NCI-H82 (cell line): ENCODE measurements at places on chromosomes 1 and 21.
A peak's percentile ranks its signal among the peaks of the same experiment; 100 is the strongest.

DNA sequence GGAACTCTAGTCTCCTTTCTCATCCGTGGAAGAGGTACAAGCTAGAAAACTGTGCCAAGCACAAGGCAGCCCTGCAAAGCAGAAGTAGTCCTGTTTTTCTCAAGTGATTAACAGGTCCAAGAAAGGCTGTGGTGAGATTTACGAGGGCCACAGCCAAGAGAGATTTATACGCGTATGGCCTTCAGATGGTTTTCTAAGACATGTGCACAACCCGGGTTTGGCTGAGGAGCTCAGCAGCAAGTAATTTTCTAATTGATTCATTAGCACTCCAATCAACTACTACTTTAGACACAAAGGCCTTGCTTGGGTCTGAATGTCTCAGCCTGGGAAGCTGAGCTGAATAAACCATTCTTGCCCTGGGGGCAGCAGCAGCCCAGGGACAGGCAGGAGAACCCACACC is 55.8 kb downstream of the SSBP3 start:
- DNase-seq: peak; percentile 78

DNA sequence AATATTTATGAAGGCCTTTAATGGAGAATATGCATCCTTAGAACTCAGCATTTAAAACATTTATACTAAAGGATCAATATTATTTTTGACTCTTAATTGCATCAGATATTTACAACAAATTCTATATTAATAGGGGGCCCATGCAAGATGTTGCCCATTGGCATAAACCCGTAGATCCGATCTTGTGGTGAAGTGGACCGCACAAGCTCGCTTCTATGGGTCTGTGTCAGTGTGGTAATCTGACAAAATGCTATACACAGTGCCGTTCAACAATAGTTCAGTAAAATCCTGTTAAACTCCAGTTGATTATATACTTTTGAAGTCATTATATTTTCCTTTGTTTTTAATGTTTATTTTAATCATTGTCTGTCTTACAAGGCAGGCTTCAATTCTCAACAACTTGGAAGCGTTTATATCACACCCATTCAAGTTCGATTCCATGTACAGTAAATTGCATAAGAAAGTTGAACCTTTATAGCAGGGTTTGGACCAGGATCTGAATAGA is 809.2 kb downstream of the USP25 start:
- DNase-seq: no peak

GRCh38 chr1:6870571-6870970 is 85.3 kb downstream of the CAMTA1 start:
- DNase-seq: no peak

- peak; percentile 17 for DNase-seq
These were observed 1.6 kb downstream of the BCAR3 start for GRCh38 chr1:93680076-93680419.

DNA sequence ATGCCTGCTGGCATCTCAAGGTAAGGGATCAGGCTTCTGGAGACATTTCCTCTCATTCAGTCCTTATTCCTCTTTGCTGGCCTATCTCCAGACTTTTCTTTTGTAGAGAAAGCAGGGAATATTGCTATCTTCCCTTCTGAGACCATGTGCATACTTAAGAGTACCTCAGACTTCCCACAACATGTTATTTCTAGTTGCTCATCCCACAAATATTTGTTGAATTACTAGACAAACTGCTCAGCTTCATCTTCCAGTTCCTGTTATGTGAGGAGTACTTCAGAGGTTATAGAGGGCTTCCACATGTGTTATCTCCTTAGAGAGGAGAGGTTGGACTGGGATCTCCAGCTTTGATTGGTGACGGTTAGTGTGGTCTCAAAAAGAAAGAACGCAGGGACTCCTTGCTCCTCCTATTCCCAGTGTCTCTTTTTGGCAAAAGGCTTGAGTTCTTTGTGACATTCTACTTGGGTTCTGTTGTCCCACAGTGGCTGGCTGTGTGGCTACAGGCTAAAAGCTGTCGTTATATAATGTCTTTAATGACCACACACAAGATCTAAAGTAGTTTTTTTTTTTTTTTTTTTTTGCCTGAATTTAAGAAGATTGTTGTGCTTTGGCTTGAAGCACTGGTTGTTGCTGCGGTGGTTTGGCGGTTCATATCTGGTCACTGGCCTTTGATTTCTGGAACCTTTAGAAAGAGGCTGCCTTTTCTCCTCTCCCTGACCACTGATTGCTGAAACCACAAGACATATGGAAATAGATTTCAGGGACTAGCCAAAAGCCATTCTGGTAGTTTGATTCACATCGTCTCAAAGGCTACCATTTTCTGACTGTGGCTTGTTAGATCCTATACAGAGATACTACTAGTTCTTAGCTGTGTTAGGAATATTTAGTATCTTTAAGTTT is 78.7 kb downstream of the FGGY start:
- no peak for DNase-seq

DNA sequence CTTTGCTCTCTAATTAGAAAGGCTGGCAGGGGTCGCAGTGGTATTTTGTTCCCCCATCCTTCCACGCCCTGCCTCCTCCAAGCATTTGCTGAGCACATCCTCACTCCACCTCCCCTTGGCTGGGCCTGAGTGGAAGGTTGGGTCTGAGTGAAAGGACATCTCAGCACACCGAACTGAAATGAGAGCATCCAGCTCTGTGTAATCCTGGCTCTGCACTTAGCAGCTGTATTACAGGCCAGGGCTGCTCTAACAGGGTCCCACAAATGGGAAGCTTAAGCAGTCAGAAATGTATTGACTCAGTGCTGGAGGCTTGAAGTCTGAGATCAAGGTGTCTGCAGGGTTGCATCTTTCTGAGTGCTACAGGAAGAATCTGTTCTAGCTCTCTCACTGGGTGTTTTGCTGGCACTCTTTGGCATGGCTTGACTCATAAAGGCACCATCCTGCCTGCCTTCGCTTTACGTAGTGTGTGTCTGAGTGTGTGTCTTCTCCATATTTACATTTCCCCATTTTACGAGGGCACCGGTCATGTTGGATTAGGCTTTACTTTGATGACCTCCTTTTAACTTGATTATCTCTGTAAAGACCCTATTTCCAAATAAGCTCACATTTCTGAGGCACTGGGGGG is 48.5 kb upstream of the IGSF21 start:
- DNase-seq: peak; percentile 34

- no peak for DNase-seq
These were observed 127.6 kb downstream of the ZP4 start for GRCh38 chr1:237763137-237763536.

- peak; percentile 80 for DNase-seq
These were observed 539 bp downstream of the LAMC1 start for GRCh38 chr1:183023601-183024316.

DNA sequence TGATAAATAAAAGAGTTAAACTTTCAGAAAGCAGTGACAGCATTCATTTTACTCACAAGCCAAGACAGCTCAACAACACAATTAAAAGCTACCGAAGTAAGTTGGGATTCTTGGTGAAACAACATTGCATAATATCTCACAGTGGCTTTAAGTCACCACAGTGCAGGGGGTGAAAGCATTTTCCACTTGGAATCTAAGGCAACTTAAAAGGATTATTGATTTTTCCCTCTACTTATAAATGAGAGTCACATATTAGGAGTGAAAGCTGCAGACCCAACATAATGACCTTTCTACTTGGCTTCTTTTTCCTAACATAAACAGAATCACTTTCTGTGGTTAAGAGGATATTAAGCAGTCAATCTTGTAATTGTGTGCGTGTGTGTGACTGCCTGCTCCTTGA is 536.6 kb upstream of the CXADR start:
- peak; percentile 51 for DNase-seq

DNA sequence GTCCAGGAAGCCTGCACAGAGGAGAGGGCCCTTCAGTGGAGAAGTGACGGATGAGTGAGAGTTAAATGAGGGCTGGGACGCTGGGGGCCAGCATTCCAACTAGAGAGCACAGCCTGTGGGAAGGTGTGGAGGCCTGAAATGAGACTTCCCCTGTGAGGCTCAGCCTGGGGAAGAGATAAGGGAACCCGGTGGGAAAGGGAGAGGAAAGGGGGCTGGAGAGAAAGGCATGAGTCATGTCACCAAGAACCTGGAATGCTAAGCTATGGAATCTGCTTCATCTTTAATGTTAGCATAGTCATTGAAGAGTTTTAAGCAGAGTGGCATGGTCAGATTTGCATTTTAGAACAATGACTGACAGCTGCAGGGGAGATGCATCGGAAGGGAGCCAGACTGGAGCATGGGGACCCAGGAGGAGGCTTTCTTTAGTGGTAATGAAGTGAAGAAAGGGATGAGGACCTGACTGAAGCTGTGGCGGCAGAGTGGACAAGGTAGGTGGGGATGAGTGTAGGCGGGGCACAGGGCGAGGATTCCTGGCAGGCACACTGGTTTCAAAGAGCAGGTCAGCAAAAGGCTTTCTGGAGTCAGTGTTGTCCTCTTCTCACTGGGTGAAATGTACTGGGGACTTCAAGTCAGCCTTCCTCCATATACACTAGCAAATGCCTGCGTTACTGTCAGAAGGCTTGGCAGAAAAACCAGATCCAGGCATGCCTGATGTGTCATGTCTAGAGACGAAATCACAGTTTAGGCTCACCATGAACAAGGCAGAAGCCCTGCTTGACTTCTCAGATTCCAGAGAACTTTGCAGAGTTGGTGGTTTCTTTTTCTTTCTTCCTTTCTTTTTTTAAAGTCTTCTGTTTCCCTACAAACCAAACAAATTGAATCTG is 8.0 kb downstream of the RGL1 start:
- no peak for DNase-seq

- DNase-seq: no peak
These were observed 82.1 kb downstream of the OLFM3 start for GRCh38 chr1:101914473-101915242.

GRCh38 chr1:12188657-12189327 is 22.0 kb downstream of the TNFRSF1B start:
- DNase-seq: no peak

DNA sequence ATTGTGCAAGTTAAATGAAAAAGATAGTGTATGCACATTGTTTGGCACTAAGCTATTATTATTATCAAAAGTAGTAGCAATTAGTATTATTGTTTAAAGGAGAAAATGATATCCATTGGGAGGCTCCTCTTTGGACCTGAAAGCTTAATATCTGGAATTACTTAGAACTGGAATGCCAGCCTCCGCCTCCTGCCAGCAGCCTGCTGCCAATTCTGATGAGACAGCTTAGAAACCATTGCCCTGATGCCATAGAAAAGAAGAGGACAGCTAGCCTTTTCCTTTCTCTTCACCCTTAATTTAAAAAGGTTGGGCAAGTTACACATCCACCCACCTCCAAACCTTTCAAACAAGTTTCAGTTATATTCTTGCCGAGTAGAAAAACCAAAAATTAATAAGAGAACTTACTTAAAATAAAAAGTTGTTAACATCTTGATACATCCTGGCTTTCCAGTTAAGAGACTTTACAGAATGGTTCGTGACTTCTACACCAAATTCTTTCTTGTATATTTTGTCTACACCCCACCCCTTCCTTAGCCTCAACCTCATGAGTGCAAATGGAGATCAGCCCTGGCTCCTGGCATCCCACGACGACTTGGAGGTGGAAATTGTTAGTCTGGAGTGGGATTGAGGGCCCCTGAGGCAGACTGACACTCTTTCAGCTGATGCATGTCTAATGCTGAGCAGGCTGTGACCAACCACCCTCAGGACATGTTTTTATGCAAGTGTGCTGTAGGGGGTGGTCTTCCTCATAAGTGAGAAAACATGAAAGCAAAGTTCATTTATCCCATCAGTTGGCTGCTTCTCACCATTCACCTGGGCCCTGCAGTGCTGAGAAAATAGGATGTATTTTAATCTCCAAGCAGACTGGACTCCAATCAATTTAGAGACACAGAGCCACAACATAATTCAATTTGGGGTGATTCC is 120.6 kb downstream of the KCNJ15 start:
- DNase-seq: peak; percentile 71

GRCh38 chr1:15719381-15720120 is 16.5 kb upstream of the SLC25A34 start:
- DNase-seq: no peak

GRCh38 chr1:113434081-113434873 is 44.0 kb downstream of the MAGI3 start:
- DNase-seq: no peak

DNA sequence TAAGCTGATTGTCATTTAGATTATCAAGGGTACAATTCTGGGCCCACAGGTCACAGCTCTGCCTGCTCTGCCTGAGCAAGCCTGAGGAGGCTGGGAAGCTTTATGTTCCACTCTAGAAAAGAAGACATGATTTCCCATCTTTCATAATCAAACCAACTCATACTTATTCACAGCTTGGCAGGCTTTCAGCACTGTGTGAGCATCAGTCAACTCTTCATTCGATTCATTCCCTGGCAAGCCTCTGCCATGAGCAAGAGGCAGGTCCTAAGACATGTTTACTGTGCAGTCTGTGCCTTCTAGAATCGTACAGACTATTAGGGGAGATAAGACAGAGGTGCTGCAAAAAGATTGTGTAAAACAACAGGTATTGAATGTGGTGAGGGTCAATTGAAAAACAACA is 24.5 kb upstream of the KIRREL1 start:
- no peak for DNase-seq

DNA sequence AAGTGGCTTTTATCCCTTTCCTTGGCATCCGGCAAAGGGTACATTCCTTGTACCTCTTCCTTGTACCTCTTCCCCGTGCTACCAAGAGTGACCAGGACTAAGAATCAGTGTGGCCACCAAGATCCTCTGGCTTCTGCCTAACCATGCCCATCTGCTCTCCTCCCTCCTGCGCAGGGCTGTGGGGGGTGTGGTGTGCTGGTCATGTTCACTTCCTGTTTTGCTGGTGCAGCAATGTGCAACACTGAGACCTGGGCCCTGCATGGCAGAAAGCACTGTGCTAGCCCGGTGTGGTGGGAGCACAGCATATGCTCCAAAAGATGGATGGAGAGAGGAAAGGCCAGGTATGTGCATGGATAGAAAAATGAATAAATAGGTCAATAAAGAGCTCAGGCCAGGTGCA is 33.3 kb upstream of the TENT5C start:
- DNase-seq: no peak

- DNase-seq: no peak
These were observed 89.7 kb downstream of the PBX1 start for GRCh38 chr1:164648636-164649035.

- no peak for DNase-seq
These were observed 27.9 kb upstream of the BATF3 start for GRCh38 chr1:212727386-212728181.

DNA sequence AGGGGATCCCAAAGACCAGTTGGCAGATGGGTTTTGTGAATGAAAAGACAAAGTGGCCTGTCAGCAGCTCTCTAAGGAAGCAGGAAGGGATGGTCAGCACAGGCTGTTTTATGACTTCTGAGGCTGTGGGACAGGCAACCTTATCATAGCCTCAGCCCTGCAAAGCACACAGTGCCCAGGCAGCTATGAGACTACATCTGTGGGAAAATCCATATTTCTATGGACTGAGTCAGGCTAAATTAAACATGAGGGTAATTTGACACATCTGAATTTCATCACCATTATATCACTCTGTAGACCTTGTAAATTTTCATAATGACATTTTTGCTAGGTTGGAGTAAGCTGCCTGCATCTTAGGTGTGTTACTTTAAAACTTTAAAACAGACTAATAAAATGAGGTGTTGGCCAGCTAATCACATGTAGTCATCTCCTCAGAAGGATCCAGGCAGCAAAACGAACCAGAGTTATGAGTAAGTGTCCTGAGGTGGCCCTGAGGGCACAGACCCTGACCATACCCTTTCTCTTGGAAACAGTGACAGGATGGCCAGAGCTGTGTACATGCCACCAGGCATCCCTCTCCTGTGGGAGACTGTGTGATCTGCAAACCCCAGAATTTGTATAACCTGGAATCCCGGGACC is 14.6 kb downstream of the NGF start:
- DNase-seq: no peak

- peak; percentile 50 for DNase-seq
These were observed 252.0 kb downstream of the PTBP2 start for GRCh38 chr1:96973605-96974004.
